ENCODE measurements at places on chromosomes 3 and 15.

- DNase-seq = peak; percentile 38
Measured at GRCh38 chr3:154252759-154253638, 71.3 kb downstream of the DHX36 start.

DNA sequence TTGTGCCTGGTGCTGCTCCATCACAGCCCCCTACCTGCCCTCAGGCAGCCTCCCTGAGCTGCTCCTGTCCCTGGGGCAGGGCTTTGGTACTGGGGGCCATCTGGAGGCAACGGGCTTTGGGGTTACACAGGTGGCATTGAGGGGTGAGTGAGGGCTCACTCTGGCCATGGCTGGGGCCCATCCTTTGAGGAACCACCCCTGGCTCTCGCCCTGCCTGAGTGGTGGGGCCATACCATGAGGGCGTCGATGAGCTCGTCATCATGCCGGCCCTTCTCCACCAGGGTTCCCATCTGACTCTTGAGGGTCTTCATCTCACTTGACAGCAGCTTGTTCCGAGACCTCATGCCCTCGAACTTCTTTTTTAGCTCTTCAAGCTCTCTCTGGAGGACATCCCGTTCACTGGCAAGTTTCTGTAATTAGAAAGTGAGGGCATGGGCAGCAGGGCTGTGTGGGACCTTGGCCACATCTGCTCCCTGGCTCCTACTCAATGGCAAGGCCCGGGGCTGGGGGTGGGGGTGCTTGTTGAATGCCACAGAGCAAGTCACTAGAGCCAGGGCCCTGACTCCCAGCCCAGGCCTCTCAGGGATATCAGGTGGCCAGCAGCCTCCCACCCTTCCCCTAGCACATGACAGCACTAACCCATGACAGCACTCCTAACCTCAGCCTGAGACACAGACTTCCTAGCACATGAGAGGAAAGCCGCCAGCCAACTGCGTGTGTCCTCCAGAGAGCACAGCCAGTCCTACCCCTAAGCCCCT is 33.5 kb downstream of the CCDC13 start:
- DNase-seq = no peak

DNA sequence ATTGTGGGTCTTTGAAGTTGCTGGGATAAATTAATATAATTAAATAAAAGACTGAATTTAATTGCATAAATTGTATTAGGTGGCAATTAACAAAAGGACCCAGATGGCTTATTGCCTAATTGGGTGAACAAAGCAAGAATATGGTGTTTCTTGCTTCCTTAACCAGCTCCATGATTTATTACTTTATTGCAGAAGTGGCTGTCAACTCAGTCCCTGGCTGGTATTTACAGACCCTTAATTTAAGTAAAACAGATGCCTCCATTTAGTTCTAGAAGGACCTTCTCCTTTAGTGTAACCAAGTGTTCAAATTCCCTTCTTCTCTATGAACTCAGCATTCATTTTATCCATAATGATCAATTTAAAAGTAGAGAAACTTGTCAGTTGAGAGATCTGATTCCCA is 35.1 kb downstream of the DPH3 start:
- no peak for DNase-seq

DNA sequence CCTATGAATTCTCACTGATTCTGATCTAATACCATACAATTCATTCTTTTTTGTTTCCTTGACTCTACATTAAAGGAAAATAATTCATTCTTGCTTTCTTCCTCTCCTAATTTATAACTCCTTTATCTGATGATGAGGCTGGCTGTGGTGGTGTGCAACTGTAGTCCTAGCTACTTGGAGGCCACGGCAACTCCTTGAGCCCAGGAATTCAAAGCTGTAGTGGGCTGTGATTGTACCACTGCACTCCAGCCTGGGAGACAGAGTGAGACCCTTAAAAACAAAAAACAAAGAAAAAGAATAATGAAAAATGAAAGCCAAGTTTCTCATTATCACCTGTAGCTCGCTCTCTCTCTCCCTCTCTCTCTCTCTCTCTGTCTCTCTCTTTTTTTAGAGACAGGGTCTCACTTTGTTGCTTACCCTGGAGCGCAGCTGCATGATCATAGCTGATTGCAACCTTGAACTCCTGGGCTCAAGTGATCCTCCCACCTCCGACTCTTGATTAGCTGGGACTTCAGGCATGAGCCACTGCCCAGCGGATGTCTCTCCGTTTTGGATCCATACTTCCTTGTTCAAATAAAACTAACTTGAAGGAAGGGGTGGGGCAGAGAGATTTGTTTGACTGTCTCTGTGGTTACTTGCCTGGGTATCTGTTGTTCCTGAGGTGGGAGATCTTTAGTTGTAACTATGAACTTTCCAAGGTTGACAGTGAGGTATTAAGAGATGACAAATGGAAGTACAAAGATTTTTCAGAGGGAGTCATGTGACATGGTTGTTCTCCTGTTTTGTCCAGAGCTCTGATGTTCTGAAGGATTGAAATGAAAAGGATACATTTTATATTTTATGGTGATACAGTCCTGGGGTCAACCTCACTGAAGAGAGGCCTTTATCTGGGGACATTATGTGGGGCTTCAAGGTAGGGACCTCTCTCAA is 46.9 kb downstream of the STARD9 start:
- DNase-seq = no peak

- no peak for DNase-seq
Measured at GRCh38 chr15:62320259-62320658, 155.2 kb upstream of the C2CD4B start.

- DNase-seq = no peak
Measured at GRCh38 chr3:88480822-88481221, 331.1 kb downstream of the C3orf38 start.

DNA sequence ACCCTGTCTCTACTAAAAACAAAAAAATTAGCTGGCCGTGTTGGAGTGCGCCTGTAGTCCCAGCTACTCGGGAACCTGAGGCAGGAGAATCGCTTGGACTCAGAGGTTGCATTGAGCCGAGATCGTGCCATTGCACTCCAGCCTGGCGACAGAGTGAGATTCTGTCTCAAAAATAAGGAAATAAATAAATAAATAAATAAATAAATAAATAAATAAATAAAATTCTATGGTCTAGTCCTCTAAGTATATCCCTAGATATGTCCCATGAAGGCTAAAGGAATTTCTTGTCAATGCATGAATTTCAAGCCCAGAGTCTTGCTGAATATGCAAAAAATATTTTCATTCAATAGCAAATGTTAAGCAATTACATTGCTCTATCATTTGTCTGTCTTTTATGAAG is 149.0 kb downstream of the EPHA3 start:
- no peak for DNase-seq

DNA sequence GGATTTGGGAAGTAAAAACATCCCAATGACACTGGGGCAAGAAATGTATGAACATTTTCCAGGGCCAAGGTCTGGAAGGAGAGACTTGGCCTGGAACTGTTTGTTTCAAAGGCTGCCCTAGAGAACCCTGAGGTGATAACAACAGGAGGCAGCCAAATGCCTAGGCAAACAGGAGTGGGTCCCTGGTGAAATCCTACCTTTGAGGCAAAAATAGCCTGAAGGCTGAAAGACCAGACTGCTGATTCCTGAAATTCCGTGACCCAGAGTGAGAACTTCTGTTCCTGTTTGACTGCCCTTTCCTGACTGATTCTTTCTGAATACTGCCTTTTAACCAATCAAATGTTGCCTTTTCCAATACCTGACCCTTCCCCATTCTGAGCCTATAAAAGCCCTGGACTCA is 196.4 kb downstream of the NSUN3 start:
- DNase-seq = no peak

DNA sequence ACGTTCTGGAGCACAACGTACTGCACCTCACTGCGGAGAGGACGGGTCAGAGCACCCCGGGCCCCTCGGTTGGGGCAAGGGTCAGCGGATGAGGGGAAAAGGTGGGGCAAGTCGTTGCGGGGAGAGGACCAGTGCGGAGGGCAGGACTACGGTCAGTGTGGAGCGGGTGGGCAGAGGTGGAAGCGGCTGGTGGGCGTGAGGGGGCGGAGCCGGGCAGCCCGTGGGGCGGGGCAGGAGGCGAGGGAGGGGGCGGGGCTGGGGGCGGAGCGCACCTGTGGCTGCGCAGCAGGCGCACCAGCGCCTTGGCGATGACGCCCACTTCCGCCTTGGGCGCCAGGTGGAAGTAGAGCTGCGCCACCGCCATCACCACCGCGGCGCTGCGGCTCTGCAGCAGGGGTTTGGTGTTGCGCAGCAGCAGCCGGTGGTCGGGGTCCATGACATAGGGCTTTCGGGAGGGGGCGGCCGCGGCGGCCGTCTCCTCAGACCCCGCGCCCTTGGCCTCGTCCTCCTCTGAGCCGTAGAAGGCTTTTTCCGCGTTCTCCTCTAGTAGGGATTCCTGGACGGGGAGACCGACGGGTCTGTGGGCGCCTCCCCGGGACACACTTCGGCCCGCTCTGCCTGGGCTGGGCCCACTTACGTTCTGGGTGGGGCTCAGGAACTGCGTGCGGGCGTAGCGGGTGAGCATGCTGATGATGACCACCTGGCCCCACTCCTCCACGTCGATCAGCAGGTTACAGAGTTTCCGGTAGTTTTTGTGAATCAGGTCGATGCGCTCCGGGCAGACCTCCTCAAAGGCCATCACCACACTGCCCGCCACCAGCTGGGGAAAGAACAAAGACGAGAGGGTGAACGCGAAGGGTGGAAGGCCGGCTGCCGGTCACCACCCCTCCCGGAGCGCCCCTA is 29.2 kb downstream of the AP3B2 start:
- DNase-seq = peak; percentile 76

GRCh38 chr15:58332676-58333400 is 99.0 kb upstream of the LIPC start:
- DNase-seq = no peak

DNA sequence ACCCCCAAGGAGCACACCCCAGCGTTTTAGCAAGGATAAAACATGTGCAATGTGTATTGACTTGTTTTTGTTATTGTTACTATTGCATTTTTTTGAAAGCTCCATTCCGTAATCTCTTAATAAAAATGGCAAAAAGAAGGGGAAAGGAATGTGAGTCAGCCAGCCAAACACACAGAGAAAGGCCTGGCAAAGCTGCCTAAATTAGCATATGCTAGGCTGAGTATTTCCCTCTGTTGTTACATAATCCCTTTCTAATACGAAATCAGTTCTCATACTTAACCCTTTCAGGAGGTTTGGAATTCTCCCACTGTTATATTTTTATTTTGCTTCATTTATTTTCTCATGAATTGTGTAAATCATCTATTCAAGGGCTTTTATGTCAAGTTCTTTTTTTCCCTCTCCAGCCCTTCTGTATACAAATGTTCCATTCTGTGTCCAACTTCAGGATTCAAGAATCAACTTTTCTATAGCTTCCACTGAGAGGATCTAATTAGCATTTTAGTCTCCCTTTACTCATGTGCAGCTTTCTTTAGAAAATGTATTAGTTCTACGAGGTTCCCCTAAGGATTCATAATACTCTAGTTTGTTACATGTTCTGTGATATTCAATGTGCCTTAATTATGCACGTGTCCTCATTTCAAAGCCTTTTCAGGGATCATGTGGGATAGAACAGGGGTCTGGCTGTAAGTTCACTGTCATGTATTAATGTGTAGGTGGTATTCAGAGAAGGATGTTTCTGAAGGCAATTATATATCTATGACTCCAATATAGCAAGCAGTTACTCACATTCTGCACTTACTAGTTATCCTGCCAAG is 9.2 kb downstream of the CADM2 start:
- no peak for DNase-seq

Data from activated CD4-positive, alpha-beta T cell treated with anti-CD3 and anti-CD28 coated beads for 1 hour (primary cell).